ENCODE measurements at places on chromosomes 2 and 18. TPM values are rescaled to one million over a fixed set of nuclear protein-coding genes. Genes with fewer than 3 reads are reported as not detected.

GRCh38 chr2:191539068-191539467 lies 138.9 kb upstream of the NABP1 start:
- no peak for DNase-seq

PTPN18 gene
- polyA plus RNA-seq = 113 TPM

PCARE gene
- not detected for polyA plus RNA-seq

GRCh38 chr2:2226326-2226725 lies 104.7 kb downstream of the MYT1L start:
- DNase-seq = no peak

WNT6 gene
- polyA plus RNA-seq = not detected
